ENCODE measurements at places on chromosomes 7 and 10.

- DNase-seq = no peak
Observed at GRCh38 chr7:134985894-134986362, 380 bp upstream of the AGBL3 start.

- no peak for DNase-seq
Observed at GRCh38 chr7:55094092-55094690, 75.4 kb downstream of the EGFR start.

DNA sequence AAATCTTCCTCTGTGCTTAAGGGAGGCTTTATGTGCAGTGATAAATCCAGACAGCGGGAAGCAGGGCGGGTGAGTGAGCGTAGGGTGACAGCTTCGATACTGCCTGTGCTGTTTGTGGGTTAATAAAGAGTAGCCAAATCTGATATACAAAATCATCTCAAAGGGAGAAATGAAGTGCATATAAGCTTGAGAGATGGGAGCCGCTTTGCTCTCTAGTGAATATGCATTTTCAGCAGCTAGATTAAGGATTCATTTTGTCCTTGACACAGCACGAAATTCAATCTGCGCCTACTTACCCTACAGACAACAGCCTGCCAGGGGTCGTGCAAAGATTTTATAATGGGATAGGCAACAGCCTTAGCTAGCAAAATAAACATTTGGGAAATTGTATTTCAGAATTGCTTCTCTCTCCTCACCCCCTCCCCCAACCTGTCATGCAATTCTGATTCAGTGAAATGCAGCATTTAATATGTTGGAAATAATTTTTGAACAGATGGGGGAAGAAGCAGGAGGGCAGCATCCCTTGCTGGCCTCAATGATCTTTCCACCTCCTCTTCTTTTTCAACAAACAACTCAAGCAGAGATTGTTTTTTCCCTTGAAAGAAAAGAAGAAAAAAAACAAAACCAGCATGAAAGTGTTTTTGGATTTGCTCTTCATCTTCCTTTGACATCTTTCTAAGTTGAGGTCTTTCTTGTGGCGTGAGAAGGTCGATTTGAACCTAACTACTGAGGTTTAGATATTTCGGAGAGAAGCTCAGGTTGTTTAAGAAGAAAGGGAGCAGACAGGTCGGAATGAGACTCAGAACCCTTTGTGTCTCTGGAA lies 117.9 kb downstream of the AOAH start:
- DNase-seq = no peak

DNA sequence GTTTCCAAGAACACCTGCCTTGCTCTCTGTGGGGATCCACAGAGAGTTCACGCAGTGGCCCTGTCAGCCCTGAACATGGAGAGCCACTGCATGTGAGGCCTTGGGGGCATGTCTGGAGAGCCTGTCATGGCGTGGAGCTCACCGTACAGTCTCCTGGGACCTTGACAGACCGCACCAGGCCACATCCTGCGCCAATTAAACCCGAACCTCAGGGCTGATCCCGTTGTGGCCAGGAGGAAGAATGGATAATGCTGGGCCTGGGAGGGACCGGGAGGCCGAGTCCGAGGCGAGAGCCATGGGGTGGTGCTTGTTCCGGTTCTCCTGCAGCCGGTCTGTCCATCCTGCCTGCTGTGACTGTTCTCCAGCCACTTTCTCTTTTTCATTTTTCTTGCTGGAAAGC lies 68.7 kb downstream of the DNAJB6 start:
- DNase-seq = no peak

DNA sequence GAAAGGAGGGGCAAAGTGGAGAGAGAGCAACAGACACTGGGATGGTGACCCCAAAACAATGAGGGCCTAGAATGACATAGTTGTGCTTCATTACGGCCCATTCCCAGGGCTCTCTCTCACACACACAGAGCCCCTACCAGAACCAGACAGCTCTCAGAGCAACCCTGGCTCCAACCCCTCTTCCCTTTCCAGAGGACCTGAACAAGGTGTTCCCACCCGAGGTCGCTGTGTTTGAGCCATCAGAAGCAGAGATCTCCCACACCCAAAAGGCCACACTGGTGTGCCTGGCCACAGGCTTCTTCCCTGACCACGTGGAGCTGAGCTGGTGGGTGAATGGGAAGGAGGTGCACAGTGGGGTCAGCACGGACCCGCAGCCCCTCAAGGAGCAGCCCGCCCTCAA lies 20.7 kb downstream of the PRSS2 start:
- no peak for DNase-seq

- peak; percentile 55 for DNase-seq
Observed at GRCh38 chr7:44145969-44146911, 5.1 kb upstream of the MYL7 start.

DNA sequence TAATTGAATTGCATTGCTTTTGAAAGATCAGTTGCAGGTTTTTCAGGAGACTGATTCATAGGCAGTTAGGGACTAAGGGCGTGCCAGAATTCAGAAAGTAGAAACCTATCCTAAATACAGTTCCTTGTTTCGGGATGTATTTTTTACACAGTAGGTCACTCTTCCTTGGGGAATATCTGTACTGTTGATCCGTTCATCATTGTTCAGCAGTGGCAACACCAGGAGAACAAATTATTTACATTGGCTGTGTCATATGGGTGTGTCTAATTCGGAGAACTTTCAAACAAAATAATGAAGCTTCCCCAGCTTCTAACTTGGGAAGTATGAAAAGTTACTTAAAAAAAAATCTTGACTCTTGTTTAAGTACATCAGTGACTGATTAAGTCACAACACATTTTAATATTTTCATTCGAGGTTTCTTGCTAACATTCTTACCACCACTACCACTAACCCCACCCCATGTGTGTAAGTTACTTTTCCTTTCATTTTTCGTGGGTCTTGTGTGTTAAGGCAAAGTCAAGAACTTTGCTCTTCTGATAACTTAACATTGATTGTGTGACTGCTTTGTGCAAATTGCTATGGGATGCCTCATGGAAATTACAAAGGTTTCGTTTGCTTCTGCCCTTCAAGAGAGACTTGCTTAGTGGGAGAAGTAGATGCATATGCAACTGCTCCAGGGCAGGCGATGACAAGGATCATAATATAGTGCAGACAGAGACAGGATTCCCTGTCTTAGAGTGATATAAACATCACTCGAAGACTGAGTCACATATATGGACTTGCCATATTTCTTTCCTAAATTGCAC lies 43.8 kb upstream of the RPA3 start:
- no peak for DNase-seq

DNA sequence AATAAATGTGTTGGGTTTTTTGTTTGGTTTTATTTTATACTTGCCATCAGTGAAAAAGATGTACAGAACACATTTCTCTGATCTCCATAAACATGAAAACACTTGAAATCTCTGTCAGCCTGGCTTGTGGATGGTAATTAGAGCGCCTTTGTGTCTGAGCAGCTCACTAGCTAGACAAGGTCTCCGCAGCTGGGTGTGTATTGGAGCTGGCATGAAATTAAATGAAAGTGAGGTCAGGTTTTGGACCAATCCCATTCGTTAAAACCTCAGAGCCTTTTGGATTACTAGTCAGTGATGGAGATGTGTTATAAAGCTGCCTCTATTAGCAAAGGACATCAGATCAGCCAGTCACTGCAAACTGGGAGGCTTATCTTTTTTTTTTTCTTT lies 2.7 kb downstream of the FRAT1 start:
- no peak for DNase-seq

DNA sequence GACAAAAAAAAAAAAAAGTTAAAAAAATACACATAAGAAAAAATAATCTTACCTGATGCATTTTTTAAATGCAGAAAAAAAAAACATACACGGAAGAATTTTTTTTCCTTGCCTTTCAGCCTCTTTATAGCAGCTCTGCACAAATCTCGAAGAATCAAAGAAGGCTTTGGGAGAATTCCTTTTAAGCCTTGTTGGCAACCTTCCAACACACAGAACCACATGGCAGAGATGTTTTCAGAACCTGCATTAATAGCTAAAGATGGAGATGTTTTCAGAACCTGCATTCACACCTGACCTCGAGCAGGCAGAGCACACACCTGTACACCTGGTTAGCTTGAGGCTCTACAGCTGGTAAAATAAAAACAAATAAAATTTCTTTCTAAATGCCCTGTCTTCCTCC lies 65.6 kb downstream of the DOCK4 start:
- no peak for DNase-seq

DNA sequence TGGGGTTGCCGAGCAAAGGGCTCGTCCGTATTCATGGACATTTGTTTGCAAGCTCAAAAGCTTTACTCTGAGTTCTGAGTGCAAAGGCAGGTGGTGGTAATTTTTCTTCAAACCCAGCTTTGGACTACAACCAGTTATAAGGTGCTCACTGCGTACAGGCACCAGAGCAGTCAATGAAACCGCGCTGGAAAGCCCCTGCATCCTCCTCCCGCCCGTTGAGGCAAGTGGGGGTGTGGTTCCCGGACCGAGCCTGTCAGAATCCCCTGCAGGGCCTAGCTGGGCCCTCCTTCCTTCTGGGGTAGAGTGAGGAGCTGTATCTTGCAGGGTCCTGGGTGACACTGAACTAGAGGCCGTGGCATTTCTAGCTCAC lies 22.3 kb downstream of the AMZ1 start:
- no peak for DNase-seq

GRCh38 chr10:51389415-51390321 lies 309.7 kb downstream of the CSTF2T start:
- DNase-seq = peak; percentile 9

DNA sequence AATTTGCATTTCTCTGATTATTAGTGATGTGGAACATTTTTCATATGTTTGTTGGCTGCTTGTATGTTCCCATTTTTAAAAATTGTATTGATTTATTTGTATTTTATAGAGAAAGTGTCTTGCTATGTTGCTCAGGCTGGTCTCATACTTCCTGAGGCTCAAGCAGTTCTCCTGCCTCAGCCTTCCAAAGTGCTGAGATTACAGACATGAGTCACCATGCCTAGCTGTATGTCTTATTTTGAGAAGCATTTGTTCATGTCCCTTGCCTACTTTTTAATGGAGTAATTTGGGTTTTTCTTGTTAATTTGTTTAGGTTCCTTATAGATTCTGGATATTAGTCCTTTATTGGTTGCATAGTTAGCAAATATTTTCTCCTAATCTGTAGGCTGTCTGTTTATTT lies 214.2 kb upstream of the KAT6B start:
- no peak for DNase-seq

- DNase-seq = no peak
Observed at GRCh38 chr10:24854256-24854655, 98.2 kb downstream of the PRTFDC1 start.

DNA sequence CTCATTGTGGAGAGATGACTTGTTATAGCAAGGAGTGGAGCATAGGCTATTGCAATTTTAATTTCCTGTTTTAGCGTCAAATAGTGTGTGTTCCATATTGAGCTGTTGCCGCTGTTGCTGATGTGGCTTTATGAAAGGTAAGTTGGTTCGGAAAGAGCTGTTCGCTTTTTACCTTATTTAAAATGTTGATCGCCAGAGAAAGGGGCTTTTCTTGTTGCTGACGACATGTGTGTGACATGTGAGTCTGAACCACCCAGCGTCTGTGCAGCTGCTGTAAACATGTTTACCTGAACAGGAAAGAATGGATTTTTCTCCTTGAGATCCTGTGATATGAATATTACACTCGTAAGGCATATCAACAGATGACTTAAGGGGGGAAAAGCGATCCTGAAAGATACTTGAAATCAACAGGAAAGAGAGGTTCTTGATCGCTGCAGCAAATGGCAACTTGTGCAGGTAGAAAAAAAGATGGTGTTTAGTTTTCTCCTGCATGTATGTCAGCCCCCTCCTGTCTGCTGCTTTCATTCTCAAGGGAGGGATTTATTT lies 2.5 kb downstream of the ZEB1 start:
- no peak for DNase-seq

DNA sequence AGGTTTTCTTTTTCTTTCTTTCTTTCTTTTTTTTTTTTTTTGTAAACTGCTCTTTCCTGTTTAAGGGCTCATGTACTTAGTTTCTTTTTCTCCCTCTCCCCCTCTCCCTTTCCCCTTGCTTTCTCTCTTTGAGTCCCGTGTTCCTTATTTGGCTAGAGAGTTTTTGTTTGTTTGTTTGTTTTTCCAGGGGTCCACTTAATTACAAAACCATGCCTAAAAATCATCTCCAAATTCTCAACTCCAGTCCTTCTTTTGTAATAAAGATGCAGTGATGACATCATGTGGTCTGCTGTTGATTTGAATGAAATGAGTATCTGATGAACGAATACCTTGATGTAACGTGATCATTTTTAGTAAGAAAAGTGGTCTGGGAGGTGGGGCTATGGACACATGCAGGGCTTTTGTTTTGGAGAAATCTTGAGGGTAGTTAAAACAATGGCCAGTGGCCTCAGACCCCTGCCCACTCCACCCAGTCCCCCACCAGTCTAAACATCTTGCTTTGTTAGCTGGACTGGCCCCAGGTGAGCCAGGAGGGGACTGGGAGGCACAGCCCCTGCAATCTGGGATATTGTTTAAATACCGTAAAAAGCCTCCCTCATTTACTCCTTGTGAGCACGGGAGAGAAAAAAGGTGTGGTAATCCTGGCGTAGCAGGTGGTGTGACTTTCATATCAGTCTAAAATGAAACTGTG lies 165.7 kb downstream of the LRMDA start:
- no peak for DNase-seq

- no peak for DNase-seq
Observed at GRCh38 chr10:46293832-46294640, 7.2 kb downstream of the ANTXRL start.

- DNase-seq = no peak
Observed at GRCh38 chr10:45553613-45554012, 119.0 kb downstream of the ZFAND4 start.

DNA sequence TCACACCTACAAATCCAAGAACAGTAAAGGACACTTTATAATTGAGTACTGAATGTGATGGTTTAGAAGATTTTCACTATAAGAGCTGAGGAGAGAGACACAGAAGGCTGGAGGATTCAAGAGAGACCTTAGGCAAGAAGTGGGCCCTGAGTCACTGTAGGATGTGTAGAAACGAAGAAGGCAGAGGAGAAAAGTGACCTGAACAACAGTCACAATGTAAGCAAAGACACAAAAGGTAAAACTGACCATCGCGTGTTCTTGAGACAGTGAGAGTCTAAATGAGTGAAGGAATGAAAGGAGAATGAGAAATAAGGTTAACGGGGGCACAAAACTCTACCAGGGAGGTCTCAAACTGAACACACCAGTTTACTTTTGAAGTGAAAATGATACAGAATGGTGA lies 298.2 kb upstream of the LRGUK start:
- DNase-seq = no peak

DNA sequence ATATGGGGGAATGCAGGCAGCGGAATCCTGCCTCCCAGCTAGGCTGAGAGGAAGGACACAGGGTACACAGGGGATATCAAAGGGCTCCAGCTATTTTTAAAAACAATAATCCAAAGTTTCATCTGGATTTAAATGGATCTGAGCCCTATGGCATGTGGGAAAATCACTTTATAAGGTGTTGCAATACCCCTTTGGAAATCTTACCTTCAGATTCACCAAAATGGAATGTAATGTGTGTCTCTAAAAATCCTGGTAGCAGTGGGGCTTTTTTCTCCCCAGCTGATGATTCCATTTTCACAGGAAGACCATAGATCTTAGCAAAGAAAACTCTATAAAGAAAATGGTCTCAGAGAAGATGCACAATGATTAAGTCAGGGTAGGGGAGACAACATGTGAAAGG lies 722.2 kb downstream of the PARD3 start:
- no peak for DNase-seq

Measured in stimulated activated CD8-positive, alpha-beta memory T cell treated with anti-CD3 and anti-CD28 coated beads, Interleukin-2, amount 100 ng/mL, for 48 hours (primary cell).